ENCODE measurements at places on chromosomes 6 and 20. TPM values are rescaled to one million over a fixed set of nuclear protein-coding genes. Genes with fewer than 3 reads are reported as not detected.

DNA sequence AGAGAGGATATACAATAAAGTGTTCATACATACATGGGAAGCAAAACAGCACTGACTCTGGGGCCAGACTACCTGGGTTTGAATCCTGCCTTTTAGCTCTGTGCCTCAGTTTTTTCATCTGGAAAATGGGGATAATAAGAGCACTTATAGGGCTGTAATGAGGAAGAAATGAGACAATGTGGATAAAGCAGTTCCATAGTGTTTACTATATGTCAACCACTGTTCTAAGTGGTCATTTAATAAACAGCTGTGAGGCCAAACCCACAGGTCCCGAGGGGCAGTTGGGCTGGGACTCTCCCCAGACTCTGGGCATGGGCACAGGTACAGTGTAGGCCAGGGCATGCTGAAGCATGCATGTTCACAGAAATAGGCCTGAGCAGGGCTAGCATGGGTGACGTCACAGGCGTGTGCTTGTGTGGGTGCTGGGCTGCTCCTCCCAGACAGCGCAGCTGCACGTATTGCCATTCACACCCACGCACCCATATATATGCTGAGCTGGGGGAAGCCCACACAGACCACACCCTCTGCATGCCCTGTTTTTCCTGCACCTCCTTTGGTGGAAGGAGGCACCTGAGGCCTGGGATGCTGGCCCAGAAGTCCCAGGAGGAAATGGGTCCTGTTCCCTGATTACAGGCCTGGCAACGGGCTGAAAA, 3.5 kb upstream of the PLCG1 start:
- H3K4me1 ChIP-seq: peaks cover 32% of the 10 kb centered on the region
- H3K4me3 ChIP-seq: no peak overlapping the region
- DNase-seq: peak; percentile 68
- H3K27me3 ChIP-seq: no peaks in the 10 kb centered on the region
- H3K27ac ChIP-seq: no peak overlapping the region
- H3K36me3 ChIP-seq: no peaks in the 10 kb centered on the region

DNA sequence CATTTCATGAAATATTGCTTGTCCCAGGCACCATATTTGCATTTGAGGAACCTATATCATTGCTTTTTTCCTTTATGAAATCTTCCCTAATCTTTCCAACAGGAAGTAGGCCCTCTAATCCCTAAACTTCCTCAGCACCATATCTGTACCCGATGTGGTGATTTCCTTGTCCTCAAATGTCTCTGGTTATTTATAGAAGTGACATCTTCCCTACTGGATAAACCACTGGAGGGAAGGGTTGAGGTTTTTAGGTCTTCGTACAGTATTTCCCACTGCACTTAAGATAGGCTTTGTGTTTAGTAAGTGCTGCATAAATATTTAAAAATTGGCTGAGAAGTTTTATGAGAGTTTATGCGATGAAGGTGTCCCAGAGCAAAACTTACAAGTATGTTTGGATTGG, 54.9 kb upstream of the TMEM170B start:
- no peaks in the 10 kb centered on the region for H3K36me3 ChIP-seq
- no peak overlapping the region for H3K4me3 ChIP-seq
- H3K27ac ChIP-seq: no peak overlapping the region
- DNase-seq: no peak
- H3K4me1 ChIP-seq: no peaks in the 10 kb centered on the region
- no peaks in the 10 kb centered on the region for H3K27me3 ChIP-seq

DNA sequence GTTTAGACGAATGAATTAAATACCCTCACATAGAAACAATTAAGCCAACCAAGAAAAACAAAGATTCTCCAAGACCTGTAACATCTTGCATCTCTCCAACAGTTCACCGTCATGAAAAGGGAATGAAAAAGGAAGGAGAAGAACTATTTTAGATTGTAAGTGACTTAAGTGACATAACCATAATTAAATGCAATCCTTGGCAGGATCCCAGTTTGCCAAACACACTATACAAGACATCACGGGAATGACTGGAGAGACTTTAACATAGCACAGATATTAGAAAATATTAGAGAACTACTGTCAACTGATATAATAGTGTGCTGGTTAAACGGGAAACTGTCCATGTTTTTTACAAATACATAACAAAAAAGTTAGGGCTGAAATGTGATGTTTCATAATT, 22.2 kb downstream of the EPB41L2 start:
- H3K27me3 ChIP-seq: no peaks in the 10 kb centered on the region
- H3K4me3 ChIP-seq: no peak overlapping the region
- no peaks in the 10 kb centered on the region for H3K4me1 ChIP-seq
- no peak overlapping the region for H3K27ac ChIP-seq

GRCh38 chr6:151822252-151823111, 15.0 kb downstream of the ESR1 start:
- H3K36me3 ChIP-seq: no peaks in the 10 kb centered on the region
- H3K27ac ChIP-seq: peak overlapping the region; percentile 19
- DNase-seq: peak; percentile 66

Gene ACTL10
- 6.3 TPM for total RNA-seq

DNA sequence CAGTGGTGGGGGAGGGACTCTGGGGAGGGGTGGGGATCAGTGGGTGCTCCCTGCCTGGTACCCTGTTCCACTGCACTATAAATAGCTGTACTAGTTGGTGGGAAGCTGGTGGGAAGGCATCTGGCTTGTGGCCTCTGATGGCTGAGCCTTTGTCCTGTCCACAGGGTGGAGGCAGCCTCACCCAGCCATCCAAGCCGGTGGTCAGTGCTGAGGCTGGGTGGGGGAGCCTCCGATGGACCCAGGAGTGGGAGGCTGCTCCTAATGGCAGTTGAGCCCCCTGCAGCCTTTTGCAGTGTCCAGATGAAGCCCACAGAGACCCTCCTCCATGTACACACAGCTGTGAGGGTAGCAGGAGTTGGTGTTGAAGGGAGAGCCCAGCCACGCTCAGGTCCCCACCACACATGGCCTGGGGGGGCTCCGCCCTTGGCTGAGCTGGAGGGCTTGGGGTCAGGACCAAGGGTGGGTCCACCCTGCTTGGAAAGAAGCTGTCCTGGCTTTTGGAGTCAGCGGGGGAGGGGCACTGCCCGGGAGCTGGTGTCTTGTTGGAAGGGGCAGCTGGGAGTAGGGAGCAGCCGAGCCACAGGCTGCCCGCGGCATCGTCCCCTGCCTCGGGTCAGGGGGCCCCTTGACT, 2.5 kb downstream of the PPDPF start:
- peaks cover 23% of the 10 kb centered on the region for H3K4me1 ChIP-seq
- H3K4me3 ChIP-seq: no peak overlapping the region
- H3K27ac ChIP-seq: no peak overlapping the region
- no peaks in the 10 kb centered on the region for H3K36me3 ChIP-seq
- no peaks in the 10 kb centered on the region for H3K27me3 ChIP-seq

Gene MAS1
- not detected for total RNA-seq

Gene LY6G6D
- total RNA-seq: not detected

Gene LY6G6F
- total RNA-seq: not detected
